ENCODE measurements at places on chromosomes 4 and X.

GRCh38 chr4:77159806-77160205 is 2.8 kb downstream of the CCNG2 start:
- no peak for DNase-seq

- no peak for DNase-seq
Observed at GRCh38 chrX:23525531-23525930, 141.8 kb upstream of the PRDX4 start.

GRCh38 chr4:153539422-153539821 is 73.3 kb downstream of the TMEM131L start:
- DNase-seq = no peak

GRCh38 chrX:41110801-41111625 is 25.8 kb downstream of the USP9X start:
- DNase-seq = no peak

GRCh38 chr4:12724510-12724909 is 759.6 kb downstream of the RAB28 start:
- DNase-seq = no peak

DNA sequence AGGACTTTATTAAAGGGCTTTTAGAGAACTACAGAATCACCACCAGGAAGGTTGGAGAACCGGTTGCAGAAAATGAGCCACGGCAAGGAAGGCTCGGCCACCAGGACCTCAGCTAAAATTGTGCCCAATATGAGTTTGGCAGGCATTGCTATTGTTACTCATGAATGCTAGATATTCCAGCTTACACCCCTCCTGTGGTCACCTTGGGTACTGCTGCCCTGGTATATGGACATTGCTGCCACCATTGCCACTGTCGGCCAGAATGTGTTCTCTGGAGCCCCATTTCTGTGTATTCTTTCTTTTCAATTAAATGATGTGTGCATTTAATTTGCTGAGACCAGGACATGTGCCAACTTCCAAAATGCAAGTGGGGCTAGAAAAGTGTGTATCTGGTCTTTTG is 626.7 kb upstream of the BOD1L1 start:
- DNase-seq = no peak

DNA sequence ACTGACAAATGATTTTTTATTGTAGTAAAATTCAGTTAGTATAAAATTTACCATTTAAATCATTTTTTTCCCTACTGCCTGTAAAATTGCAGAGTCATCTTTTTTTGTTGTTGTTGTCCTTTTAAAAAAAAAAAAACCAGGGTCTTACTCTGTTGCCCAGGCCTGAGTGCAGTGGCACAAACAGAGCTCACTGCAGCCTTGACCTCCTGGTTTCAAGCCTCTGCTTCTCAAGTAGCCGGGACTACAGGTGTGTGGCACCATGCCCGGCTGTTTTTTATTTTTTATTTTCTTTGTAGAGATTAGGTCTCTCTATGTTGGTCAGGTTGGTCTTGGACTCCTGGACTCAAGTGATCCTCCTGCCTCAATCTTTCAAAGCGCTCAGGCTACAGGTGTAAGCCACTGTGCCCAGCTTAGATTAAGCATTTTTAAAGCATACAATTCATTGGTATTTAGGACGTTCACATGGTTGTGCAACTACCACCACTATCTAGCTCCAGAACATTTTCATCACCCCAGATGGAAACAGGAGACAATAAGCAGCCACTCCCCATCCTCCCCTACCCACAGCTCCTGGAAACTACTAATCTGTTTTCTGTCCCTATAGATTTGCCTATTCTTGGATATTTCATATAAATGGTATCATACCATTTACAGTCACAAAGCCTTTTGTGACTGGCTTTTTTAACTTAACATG is 59.7 kb upstream of the PGRMC2 start:
- DNase-seq = no peak

- no peak for DNase-seq
Observed at GRCh38 chr4:168694667-168695066, 197.8 kb downstream of the PALLD start.

DNA sequence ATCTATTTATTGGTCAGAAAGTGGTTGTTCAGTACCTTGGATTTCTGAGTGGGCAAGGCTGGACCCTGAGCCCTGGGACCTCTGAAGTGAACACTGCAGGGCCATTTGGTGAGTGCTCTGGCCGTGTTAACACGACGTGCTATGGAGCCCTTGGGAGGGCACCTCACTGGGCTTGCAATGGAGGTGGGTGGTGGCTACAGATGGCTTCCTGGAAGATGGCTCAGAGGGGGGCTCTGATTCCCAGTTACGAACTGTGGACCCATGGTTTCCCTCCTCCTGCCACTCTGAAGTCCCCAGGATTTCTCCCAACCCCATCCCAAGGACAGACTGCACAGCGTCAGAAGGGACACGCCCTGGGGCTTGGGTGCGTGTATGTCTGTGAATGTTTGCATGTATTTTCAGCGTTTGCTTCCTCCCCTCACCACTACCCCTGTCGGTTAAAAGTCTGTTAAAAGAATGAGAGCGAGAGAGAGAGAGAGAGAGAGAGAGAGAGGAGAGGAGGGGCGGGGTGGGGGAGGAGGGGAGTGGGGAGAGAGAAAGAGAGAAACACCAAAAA is 3.7 kb upstream of the RHOH start:
- DNase-seq = no peak
